Endothelial cell of umbilical vein (primary cell): ENCODE measurements at places on chromosomes 16 and 17.

- no peak for DNase-seq
These were observed 20.1 kb downstream of the TPSD1 start for GRCh38 chr16:1275791-1276579.

DNA sequence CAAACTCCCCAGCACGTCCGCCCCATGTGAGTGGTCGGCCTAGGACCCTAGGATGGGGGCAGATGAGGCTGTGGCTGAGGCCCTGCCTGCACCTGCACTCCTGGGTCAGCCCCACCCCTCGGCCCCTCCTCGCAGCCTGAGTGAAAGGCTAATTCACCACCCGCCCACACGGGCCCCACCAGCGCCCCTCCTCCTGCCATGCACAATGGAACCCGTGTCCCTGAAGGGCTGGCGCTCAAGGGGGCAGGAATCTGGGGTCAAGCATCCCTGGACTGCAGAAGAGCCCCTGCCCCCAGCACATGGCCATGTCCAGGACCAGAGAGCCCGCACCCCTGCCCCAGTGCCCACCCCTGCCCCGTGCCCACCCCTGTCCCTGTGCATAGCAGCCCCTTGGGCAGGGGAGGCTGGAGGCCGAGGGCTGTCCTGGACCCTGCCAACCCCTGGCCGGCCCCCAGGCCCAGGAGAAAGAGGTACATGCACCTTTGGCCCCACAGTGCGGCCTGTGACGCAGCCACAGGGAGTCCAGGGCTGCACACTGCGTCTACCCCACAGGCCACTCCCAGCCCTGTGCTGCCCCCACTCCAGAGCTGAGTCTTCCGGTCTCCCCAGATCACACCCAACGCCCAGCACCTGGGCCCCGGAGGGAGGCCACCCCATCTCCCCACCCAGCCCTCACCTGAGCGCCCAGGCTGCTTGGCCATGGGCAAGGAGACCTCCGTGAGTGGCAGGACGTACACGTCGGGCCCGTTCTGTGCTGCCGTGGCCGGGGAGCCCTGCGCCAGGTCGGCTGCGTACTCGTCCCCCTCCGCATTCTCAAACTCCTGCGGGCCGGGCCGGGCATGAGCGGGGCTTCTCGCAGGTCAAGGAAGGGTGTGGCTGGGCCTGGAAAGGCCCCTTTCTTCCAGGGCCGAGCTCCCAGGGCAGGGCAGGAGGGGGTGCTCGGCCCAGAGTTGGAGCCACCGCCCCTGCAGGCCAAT, 34.6 kb upstream of the PVALEF start:
- DNase-seq: no peak

GRCh38 chr16:57893559-57894389, 77.2 kb downstream of the CNGB1 start:
- peak; percentile 92 for DNase-seq

DNA sequence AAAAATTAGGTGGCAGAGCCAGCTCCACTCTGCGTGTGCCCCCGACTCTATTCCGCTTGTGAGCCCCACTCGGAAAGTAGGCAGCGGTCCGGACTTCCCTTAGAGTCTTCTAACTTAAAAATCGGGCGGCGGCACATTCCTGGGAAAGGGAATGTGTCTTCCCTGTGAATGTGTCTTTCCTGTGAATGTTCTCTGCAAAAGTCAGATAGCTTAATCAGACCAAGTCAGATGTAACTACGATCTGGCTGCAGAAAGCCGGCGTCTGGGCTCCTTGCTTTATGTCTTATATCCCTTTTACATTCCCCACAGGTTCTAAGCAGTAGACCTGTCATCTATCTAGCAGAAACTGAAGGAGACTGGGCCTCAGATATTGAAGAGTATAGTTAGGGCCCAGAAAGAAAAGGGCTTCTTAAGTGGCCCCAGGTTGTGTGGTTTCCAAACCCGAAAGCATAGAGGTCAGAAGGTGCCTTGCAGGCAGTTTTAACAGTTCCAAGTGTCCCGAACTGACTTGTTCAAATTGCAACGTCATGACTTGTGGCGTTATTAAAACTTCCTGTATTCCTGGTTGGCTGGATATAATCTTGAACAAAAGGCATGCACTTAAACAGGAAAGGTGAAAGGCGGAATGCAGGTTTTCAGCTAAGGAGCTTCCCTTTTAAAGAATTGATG, 601 bp downstream of the PHKB start:
- peak; percentile 71 for DNase-seq

- no peak for DNase-seq
These were observed 15.7 kb downstream of the ADCY7 start for GRCh38 chr16:50282010-50282538.

GRCh38 chr16:70158261-70158939, 15.2 kb upstream of the CLEC18C start:
- peak; percentile 3 for DNase-seq

- DNase-seq: no peak
These were observed 334.1 kb downstream of the TOX3 start for GRCh38 chr16:52212841-52213240.
